ENCODE measurements at places on chromosomes 12 and 14.

- no peaks in the 10 kb centered on the region for H3K27me3 ChIP-seq
- H3K4me3 ChIP-seq, result no peak overlapping the region
- H3K4me1 ChIP-seq, result no peaks in the 10 kb centered on the region
- no peak for DNase-seq
- no peak overlapping the region for H3K27ac ChIP-seq
- no peaks in the 10 kb centered on the region for H3K36me3 ChIP-seq
These were observed 27.6 kb downstream of the TDP1 start for GRCh38 chr14:89983375-89983774.

- no peaks in the 10 kb centered on the region for H3K4me1 ChIP-seq
- no peak overlapping the region for H3K27ac ChIP-seq
- no peak overlapping the region for H3K4me3 ChIP-seq
- no peak for DNase-seq
These were observed 56.5 kb downstream of the WASHC3 start for GRCh38 chr12:102005256-102005655.

GRCh38 chr12:47361389-47362021 lies 281.7 kb upstream of the AMIGO2 start:
- H3K27me3 ChIP-seq, result no peaks in the 10 kb centered on the region
- H3K4me1 ChIP-seq, result peaks cover 3% of the 10 kb centered on the region
- no peak for DNase-seq
- peak overlapping the region; percentile 14 for H3K27ac ChIP-seq
- no peak overlapping the region for H3K4me3 ChIP-seq

GRCh38 chr12:111178181-111179081 lies 190.5 kb downstream of the PHETA1 start:
- DNase-seq, result no peak
- H3K36me3 ChIP-seq, result no peaks in the 10 kb centered on the region
- no peaks in the 10 kb centered on the region for H3K4me1 ChIP-seq

DNA sequence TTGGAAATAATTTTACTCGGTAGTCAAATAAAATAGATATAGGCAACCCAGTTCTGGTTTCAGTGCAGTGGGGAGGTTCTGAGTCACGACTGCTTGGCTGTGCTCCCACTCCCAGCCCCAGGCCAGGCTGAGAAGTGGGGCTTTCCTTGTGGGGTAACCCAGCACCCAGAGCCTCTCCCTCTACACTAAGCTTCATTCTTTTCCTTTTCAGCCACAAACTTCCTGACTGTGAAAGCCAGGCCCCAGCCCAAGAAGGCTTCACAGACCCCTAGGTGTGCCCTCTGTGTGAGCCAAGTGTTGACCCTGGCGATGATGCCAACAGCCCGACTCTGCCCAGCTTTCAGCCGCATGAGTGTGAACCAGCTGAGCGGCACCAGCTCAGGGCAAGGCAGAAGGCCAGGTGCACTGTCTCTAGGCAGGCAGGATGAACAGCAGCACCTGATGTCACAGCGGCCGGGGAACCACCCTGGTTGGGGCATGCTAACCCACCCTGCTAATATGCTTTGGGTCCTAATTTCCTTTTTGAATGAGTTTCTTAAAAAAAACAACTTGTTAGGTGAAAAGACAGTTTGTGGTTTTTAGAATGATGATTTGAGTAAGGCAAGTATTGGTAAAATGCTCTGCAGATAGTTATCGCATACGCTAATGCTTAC lies 42.2 kb upstream of the ATP23 start:
- peak; percentile 84 for DNase-seq
- no peaks in the 10 kb centered on the region for H3K36me3 ChIP-seq
- peak overlapping the region; percentile 91 for H3K27ac ChIP-seq
- no peaks in the 10 kb centered on the region for H3K27me3 ChIP-seq

GRCh38 chr12:130765186-130765659 lies 49.1 kb upstream of the RIMBP2 start:
- peaks cover 3% of the 10 kb centered on the region for H3K27me3 ChIP-seq
- H3K4me1 ChIP-seq, result no peaks in the 10 kb centered on the region

DNA sequence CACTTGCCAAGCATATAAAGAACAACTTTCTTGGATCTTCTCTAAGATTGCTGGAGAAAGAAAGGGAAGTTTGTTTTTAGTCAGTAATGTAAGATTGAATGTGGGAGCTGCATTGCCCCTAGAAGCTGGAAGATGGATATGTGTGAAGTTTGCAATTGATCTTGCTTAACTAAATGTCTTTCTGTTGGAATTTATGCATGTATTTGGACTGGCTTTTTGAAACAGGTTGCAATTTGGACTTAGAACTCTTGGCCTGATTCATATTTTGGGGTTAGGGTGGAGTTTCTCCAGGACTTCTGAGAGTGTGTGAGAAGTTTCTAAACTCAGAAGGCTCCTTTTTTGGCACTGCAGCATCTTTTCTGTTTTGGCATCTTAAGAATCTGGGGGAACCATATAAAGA lies 26.4 kb downstream of the IFT43 start:
- peaks cover 16% of the 10 kb centered on the region for H3K4me1 ChIP-seq
- H3K4me3 ChIP-seq, result no peak overlapping the region
- no peak for DNase-seq
- no peak overlapping the region for H3K27ac ChIP-seq
- no peaks in the 10 kb centered on the region for H3K27me3 ChIP-seq
- no peaks in the 10 kb centered on the region for H3K36me3 ChIP-seq

GRCh38 chr14:62916551-62916950 lies 128.7 kb downstream of the KCNH5 start:
- DNase-seq, result no peak
- H3K27me3 ChIP-seq, result no peaks in the 10 kb centered on the region
- no peaks in the 10 kb centered on the region for H3K4me1 ChIP-seq
- H3K36me3 ChIP-seq, result no peaks in the 10 kb centered on the region
- no peak overlapping the region for H3K27ac ChIP-seq

GRCh38 chr12:121476477-121476876 lies 76.6 kb downstream of the RNF34 start:
- no peak overlapping the region for H3K4me3 ChIP-seq
- DNase-seq, result no peak
- no peaks in the 10 kb centered on the region for H3K27me3 ChIP-seq

DNA sequence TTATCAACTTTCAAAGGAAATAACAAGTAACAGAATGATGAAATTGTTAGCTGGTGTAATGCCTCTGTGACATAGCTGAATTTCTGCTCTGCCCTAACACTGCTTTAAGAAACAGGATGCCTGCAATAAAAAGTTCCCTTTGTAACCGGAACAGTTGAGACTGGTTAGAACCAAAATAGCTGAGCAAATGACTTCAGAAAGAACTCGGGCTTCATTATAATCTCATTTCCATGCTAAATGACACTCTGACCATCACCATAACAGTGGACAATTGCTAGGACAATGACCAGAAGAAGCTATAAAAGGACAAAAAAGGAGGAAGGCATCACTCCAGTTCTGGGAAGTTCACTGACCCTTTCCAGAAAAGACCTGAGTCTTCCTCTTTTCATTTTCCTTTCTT lies 23.5 kb upstream of the PYGL start:
- H3K27me3 ChIP-seq, result no peaks in the 10 kb centered on the region
- no peak overlapping the region for H3K27ac ChIP-seq
- DNase-seq, result no peak

DNA sequence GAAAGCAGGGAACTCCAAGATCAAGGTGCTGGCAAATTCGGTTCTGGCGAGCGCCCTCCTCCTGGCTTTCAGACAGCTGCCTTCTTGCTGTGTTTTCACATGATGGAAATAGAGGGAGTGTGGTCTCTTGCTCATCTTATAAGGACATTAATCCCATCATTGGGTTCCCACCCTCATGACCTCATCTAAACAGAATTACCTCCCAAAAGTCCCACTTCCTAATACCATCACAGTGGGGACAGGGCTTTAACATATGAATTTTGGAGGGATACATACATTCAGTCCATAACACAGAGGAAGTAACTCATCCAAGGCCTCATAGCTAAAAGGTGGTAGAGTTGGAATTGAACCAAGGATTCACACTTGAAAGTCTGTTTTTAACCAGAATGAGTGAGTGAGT lies 28.6 kb downstream of the DYRK2 start:
- H3K36me3 ChIP-seq, result no peaks in the 10 kb centered on the region
- H3K4me3 ChIP-seq, result no peak overlapping the region
- DNase-seq, result no peak
- H3K27ac ChIP-seq, result no peak overlapping the region
- peaks cover 9% of the 10 kb centered on the region for H3K4me1 ChIP-seq

DNA sequence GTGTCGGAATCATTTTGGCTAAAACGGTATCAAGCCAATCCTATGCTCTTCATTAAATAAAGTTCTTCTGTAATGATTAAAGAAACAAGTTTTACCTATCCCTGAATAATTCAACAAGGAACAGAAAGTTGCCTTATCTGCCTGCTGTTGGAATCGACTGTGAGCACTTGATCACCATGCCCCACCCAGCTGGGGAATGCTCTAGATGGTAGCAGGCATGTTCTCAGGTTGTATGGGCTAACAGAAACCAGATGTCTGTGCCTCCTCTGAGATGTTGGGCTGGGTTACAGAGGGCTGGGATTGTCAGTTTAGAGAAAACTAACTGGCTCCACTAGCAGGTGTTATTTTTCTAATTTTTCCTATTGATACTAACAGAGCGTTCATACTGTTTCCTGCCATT lies 28.9 kb downstream of the RTRAF start:
- no peak for DNase-seq
- no peaks in the 10 kb centered on the region for H3K36me3 ChIP-seq
- no peaks in the 10 kb centered on the region for H3K27me3 ChIP-seq
- peaks cover 22% of the 10 kb centered on the region for H3K4me1 ChIP-seq
- H3K4me3 ChIP-seq, result no peak overlapping the region
- H3K27ac ChIP-seq, result no peak overlapping the region

DNA sequence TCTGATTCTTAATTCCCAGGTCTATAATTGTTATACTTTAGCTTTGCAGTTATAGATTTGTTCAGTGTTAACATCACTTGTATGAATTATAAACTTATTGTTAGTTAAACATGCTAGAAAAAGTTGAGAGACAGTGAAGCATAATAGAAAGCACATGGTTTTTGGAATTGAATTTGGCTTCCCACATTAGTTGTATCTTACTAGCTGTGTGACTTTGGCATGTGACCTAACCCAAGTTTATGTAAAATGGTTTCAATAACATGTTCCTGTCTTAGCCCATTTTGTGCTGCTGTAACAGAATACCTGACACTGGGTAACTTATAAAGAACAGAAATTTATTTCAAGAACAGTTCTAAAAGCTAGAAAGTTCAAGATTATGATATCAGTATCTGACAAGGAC lies 146.3 kb downstream of the PDE3A start:
- H3K36me3 ChIP-seq, result no peaks in the 10 kb centered on the region
- H3K4me1 ChIP-seq, result no peaks in the 10 kb centered on the region
- DNase-seq, result no peak
- no peaks in the 10 kb centered on the region for H3K27me3 ChIP-seq
- H3K4me3 ChIP-seq, result no peak overlapping the region

GRCh38 chr12:124837958-124838803 lies 25.5 kb downstream of the SCARB1 start:
- no peak overlapping the region for H3K4me3 ChIP-seq
- peak; percentile 92 for DNase-seq
- H3K27ac ChIP-seq, result peak overlapping the region; percentile 79
- H3K27me3 ChIP-seq, result no peaks in the 10 kb centered on the region

DNA sequence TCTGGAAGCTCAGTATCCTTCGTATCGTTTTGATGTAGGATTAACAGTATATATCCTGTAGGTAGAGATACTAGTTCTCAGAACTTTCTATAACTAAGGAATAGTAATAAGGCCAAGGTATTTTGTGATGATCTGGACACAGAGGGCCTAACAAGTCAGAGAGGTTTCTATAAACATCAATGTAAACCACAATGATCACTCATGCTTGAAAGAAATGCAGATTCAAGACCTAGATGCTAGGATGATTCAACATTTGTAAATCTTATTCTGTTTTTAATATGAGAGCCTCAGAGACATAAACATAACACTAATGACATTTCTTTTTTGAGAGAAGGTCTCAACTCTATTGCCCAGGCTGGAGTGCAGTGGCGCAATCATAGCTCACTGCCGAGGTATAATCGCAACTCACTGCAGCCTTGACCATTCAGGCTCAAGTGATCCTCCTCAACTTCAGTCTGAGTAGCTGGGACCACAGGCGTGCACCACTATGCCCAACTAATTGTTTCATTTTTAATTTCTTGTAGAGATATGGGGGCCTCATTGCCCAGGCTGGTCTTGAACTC lies 16.2 kb downstream of the SUPT16H start:
- no peak for DNase-seq
- H3K36me3 ChIP-seq, result peaks cover 3% of the 10 kb centered on the region
- H3K4me3 ChIP-seq, result no peak overlapping the region
- H3K27ac ChIP-seq, result no peak overlapping the region
- H3K4me1 ChIP-seq, result peaks cover under 1% of the 10 kb centered on the region

DNA sequence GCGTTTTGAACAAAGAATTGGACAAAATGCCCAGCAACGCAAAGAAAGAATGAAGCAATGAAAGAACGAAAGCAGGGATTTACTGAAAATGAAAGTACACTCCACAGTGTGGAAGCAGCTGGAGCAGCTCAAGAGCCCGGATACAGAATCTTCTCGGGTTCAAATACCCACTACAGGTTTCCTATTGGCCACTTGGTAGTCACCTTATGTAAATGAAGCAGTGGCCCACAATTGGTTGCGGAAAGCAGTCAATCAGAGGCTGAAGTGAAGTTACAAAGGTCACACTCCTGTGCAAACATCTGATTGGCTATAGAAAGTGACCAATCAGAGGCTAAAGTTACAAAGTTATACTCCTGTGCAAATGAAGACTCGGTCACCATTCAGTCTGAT lies 15.0 kb upstream of the PPP1R13B start:
- H3K4me3 ChIP-seq, result no peak overlapping the region
- H3K4me1 ChIP-seq, result no peaks in the 10 kb centered on the region
- DNase-seq, result no peak
- no peak overlapping the region for H3K27ac ChIP-seq
- H3K36me3 ChIP-seq, result no peaks in the 10 kb centered on the region
- H3K27me3 ChIP-seq, result no peaks in the 10 kb centered on the region

- DNase-seq, result no peak
- H3K27ac ChIP-seq, result no peak overlapping the region
- H3K36me3 ChIP-seq, result peaks cover 1% of the 10 kb centered on the region
These were observed 16.8 kb upstream of the CACNA2D4 start for GRCh38 chr12:1935242-1935641.

- no peaks in the 10 kb centered on the region for H3K36me3 ChIP-seq
- H3K27me3 ChIP-seq, result no peaks in the 10 kb centered on the region
- no peaks in the 10 kb centered on the region for H3K4me1 ChIP-seq
- DNase-seq, result no peak
- no peak overlapping the region for H3K27ac ChIP-seq
These were observed 319.3 kb upstream of the SOX5 start for GRCh38 chr12:24268663-24269186.

GRCh38 chr14:33297565-33297964 lies 358.9 kb downstream of the NPAS3 start:
- H3K4me1 ChIP-seq, result no peaks in the 10 kb centered on the region
- no peaks in the 10 kb centered on the region for H3K36me3 ChIP-seq
- H3K27me3 ChIP-seq, result no peaks in the 10 kb centered on the region
- no peak for DNase-seq
- no peak overlapping the region for H3K27ac ChIP-seq
- H3K4me3 ChIP-seq, result no peak overlapping the region

- no peaks in the 10 kb centered on the region for H3K27me3 ChIP-seq
- no peaks in the 10 kb centered on the region for H3K36me3 ChIP-seq
- H3K27ac ChIP-seq, result no peak overlapping the region
- peaks cover 36% of the 10 kb centered on the region for H3K4me1 ChIP-seq
These were observed 49.9 kb downstream of the LRP6 start for GRCh38 chr12:12217018-12217359.
